ENCODE measurements at places on chromosomes 12 and 14.

DNA sequence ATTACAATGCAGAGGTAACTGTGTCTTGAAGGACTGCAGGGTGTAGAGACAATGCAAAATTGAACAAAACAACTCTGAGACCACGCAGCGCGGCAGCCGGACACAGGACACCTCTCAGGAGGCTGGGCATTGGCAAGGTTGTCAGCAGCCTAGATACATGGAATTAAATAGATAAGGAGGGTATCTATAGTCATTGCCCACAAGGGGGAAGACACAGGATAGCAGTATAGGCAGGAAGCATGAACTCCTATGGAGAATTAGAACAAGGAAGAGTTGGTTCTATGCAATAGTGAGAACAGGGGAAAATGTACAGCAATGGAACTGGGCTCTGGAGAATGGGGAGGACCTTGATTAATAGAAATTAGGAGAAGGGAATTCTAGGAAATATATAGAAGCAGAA lies 164.1 kb downstream of the C12orf42 start:
- DNase-seq, result no peak

GRCh38 chr12:12474931-12475795 lies 87.5 kb downstream of the DUSP16 start:
- no peak for DNase-seq

- DNase-seq, result no peak
Observed at GRCh38 chr12:58443273-58443980, 476.9 kb downstream of the LRIG3 start.

DNA sequence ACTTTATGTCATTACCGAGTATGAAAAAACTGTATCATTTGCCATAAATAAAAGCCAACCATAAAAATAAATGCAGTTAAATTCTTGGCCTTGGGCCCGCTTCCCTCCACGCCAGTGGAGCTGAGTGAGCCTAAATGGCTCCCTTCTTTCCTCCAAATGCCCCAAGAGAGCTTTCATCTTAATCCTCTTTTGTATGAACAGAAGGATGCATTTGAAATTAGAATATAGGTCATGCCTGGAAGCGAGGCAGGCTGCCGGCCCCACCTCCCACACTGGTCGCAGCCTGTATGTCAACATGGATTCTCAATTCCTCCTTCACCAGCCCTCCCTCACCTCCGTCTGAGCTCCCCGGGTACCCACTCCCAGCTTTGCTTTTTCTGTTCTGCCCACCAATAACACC lies 245.7 kb downstream of the SLC15A4 start:
- no peak for DNase-seq

DNA sequence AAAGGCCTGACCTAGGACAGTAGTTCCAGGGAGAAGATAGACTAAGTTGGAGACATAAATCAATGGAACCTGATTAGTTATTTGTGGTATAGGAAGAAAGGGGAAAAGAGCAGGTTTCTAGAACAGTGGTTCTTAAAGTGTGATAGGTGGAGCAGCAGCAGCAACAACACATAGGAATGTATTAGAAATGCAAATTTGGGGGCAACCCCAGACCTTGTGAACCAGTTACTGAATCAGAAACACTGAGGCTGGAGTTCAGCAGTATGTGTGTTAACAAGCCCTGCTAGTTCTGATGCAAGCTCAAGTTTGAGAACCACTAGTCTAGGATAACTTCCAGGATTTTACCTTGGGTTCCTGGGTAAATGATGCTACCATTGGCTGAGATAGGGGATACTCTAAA lies 308.7 kb downstream of the EMP1 start:
- DNase-seq, result no peak

GRCh38 chr14:93059917-93060545 lies 55.7 kb downstream of the ITPK1 start:
- DNase-seq, result no peak

GRCh38 chr12:66493819-66494218 lies 185.1 kb downstream of the GRIP1 start:
- no peak for DNase-seq

- no peak for DNase-seq
Observed at GRCh38 chr12:19894803-19895202, 455.5 kb downstream of the AEBP2 start.
